AG09309 (cell line): ENCODE measurements at places on chromosomes 4 and X.

GRCh38 chrX:84248226-84248625, 60.2 kb upstream of the RPS6KA6 start:
- DNase-seq, result no peak

DNA sequence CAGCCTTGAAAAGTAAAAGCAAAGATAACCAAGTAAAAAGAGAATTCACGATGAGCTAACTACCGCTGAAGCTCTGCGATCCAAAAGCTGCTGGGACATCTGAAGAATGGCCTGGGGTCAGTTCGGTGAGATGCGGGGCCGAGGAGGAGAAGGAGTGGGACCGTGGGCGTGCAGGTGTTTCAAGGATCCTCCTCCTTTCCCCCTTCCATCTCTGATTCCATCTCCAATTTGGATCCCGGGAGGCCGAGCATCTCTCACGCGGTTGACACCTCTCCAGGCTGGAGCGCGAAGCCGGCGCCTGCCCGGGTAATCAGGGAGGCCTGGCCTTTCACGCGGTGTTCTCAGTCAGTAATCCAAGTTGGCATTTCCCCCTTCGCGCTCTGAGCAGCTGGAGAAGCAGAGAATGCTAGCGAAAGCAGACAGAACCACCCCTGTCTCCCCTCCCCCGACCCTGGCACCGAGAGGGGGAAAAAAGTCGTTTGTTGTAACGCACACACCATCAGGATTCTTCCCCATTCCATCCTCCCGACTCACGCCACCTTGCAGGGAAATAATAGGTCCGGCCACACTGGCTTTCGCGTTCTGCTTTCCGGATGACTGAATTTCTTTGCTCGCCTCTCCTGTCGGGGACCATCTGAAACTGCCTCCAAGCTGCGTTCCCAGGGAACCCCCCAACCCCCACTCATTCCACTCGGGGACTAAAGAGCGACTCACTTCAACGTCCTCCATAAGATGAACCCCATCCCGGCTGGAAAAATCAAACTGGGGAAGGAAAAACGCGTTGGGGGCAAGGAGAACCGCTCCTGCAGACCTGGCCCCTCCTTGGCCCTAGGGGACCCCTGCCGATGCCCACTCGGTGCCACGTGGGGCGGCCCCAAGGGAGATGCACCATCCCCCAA, 6.5 kb downstream of the NEUROG2 start:
- DNase-seq, result no peak

- DNase-seq, result no peak
Measured at GRCh38 chr4:797066-797465, 28.9 kb downstream of the CPLX1 start.

DNA sequence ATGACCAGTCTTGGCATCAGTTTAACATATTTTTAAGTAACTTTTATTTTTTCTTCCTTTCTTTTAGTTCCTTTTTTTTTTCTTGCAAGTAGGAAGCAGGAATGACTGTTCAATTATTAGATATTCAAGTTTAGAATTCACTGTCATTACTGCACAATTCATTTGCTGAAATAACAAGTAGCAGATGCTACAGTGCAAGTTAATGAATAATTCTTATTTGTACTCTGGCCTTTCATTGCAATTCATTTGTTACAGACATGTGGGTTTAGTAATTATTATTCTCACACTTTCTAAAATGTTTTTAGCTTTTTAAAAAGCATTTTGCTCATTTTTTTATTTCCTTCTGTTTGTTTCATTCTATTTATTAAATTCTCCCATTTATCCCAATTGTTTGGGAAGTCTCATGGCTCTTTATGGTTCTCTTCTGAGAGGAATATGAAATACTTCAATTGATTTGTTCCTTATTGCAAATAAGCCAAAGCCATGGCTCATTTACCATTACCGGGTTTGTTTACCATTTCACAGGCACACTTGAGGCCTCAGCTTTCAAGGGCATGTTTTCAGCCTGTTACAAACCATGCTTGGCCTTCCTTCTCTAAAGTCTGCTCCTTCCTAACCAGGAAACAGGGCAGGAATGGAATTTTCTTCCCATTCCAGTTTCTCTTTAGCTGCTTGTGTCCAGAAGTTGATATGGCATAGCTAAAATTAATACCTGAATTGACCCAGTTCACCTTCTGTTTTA, 4.6 kb upstream of the DCAF4L1 start:
- DNase-seq, result no peak

DNA sequence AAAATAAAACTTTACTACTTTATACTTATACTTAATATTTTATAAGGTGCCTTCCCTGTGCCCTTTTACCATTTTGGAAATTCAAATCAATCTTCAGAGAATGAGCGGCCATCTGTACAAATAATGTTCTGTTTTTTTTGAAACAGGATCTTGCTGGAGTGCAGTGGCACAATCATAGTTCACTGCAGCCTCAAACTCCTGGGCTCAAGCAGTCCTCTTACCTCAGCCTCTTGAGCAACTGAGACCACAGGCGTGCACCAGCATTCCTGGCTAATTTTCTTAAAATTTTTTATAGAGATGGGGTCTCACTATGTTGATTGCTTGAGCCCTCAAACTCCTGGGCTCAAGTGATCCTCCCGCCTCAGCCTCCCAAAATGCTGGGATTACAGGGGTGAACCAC, 53.5 kb downstream of the FAM114A1 start:
- DNase-seq, result no peak

DNA sequence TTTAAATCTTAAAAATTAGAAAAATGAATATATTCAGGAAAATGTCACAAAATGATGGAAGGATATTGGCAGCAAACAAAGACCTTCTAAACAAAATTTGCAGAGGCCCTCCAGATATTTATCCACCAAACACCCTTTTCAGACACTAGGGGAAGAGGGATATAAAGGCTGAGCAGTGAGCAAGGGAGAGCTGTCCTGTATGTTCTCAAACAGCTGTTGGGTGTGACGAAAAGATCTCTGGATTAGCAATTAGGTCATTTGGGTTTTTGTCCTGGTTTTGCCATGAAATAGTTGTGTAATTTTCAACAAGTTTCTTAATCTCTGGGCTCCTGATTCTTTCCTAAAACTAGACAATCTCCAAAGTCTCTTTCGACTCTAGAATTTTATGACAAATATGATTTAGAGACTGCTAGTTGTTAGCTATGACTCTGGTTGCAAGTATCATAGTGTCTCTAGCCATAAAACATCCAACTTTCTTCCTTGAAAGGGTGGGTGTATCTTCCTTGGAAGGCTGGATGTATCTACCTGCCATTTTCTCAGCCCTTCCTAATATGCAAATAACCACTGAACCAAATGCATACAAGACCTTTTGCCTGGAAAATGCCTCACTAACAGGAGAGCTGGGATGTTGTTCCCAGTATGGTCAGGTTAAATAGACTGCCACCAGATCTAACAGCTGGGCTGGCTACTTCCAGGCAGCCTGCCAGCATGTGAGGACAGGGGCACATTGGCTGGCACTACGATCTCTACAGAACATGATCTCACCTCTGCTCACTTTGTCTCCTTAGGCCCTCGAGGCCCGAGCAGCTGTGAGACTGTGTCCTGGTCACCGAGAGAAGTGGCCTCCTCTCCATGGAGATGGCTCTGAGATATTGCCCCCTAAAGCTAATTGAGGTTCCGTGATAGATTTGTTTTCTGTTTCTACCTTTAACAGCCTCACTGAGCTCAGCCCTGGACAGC, 225.5 kb upstream of the JADE1 start:
- DNase-seq, result no peak

- DNase-seq, result no peak
Measured at GRCh38 chrX:106906361-106906760, 3.2 kb upstream of the RIPPLY1 start.

DNA sequence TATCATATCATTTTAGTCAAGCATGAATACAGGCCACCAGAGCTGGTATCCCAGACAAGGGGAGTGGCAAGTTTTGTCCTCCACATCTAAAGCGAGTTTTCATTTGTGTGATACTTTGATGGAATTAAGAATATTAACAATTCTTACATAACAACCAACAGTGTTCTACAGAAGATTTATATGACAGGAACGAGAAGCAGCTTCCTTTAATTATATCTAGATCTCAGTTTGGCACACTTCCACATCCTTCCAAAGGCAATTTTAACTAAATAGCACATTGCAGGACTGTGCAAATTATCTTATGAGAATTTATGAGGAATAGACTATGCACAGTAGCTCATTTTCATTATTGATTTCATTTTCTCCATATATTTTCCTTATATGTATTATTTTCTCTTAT, 121.2 kb upstream of the GUCY1A1 start:
- no peak for DNase-seq

GRCh38 chrX:130176354-130176776, 4.6 kb downstream of the RAB33A start:
- DNase-seq, result no peak

DNA sequence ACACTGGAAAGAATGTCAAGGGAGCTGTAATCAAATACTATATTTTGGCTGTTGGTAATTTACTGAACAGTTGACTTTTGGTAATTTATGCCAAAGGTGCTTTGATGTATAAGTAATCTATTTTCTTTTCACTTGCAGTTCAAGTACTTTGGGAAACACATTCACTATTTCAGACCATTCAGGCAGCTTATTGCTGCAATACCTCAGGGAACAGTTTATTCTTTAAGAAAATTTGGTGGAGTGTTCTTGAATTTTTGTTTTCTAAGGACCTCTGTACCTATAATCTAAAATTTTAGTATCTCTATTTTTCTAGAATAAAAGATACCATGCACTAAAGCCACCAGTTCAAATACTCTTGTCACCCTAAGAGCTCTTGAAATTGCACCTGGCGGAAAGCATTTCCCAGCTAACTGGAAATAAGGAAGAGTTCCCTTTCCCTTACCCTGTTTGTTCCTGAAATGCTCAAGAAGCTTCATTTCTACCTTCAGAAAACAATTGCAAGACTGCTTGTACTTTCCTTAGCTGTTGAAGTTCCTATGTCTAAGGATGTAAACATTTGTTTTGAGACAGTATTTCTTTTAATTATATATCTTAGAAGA, 633.5 kb upstream of the FAT1 start:
- no peak for DNase-seq
